ENCODE measurements at places on chromosomes 3 and 15. TPM values are rescaled to one million over a fixed set of nuclear protein-coding genes. Genes with fewer than 3 reads are reported as not detected.

DNA sequence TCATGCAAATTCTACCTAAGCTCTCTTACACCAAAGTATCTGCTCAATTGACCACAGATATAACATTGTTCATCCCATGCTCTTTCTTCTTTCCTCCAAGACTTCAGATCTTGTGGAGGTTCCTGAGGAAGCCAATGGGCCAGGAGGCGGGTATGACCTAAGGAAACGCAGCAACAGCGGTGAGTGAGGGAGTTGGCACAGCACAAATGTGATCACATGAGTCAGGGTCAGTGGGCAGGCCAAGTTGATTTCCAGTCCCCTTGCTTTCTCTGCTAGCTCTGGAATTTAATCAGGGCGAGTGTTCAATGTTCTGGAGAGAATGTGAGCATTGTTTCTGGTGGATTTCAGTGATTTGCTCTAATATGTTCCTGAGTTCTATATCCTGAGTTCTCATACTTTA is 112.7 kb downstream of the STAC start:
- DNase-seq, result no peak

DNA sequence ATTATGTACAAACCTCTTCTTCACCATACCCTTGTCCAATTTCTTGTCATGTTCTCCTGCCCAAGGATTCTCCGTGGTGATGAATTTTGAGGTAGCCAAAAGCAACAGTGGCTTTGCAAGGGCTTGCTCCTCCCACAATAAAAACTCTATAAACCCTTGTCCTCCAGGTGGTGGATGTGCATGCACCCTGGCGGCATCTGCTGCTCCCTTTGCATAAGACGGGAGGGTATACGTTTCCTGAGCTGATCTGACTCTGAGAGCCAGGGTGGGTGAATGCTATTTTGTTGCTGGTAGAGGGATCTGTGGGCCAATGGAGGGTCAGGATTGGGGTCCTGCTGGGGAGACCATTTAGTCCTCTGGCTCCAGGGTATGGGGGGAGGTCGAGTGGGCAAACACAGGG is 5.4 kb downstream of the DNAH1 start:
- DNase-seq, result no peak

DNA sequence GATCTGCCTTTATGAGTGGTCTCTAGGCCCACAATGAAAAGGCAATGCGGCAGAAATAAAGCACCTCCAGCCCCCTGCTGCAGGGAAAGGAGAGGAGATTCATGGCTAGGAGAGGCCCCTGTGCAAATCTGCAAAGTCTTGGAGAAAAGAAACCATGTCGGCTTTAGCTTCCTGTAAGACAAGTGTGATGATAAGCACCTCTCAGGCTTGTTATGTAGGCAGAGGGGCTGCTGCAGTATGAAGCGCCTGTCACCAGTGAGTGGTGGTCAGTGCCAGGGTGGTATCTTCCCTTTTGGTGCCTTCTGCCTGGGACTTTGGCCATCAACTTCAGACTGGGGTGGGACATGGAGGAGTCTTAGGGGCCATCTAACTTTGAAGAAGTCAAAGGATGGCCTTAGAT is 59.2 kb upstream of the ARHGEF3 start:
- no peak for DNase-seq

DNA sequence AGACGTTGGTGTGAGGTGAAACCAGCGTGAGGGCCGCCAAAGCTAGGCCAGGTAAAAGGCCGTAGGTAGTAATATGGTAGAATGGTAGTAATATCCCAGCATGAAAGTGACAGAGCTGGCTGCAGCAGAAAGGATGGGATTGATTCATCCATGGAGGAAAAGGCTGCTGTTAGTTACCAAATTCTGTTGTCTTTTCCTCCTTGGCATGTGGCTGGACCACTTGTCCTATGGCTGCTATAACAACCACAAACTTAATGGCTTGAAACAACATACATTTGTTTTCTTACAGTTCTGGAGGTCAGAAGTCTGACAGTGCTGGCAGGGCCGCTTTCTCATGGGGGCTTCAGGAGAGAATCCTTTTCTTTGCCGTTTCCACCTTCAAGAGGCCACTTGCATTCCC is 47.8 kb upstream of the CHST2 start:
- no peak for DNase-seq

DNA sequence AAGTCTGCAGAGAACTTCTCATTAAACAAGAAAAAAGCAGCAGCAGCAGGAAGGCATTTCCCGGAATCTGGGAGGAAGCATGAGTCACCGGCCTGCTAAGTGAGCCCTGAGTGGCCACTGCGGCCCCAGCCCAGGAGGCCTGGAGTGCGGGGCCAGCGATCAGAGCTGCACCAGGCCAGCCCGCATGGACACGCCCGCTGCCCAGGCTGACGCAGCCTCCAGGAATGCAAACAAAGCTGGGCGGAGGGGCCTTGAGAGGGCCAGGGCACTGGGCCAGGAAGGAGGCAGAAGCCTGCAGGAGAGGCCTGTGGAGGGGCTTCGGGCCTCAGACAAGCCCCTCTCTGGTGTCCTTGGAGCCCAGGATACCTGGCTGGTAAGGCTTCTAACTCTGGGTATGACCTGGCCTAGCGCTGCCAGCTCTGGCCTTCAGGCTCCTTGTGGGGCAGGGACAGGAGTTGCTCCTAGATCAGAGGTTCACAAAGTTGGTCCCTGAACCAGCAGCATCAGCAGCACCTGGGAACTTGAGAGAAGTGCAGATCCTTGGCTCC is 101.2 kb downstream of the SMAD6 start:
- DNase-seq, result peak; percentile 67

DNA sequence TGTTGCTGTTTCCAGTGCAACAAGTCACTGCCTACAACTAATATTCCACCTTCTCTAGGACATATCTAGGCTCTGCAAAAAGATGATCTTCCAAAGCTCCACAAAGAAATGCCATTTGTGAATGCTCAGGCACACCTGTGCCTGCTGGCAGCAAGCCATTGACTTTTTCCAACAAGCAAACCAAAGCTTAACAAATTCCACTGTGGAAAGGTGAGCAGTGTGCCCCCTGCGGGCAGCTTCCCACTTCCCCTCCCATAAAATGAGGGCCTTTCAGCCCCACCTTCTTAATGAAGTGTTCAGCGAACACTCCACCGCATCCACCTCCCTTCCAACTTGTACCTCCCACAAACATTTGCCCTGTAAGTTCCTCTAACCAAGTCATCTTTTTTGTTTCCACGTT is 157.5 kb upstream of the SLC24A5 start:
- DNase-seq, result no peak

DNA sequence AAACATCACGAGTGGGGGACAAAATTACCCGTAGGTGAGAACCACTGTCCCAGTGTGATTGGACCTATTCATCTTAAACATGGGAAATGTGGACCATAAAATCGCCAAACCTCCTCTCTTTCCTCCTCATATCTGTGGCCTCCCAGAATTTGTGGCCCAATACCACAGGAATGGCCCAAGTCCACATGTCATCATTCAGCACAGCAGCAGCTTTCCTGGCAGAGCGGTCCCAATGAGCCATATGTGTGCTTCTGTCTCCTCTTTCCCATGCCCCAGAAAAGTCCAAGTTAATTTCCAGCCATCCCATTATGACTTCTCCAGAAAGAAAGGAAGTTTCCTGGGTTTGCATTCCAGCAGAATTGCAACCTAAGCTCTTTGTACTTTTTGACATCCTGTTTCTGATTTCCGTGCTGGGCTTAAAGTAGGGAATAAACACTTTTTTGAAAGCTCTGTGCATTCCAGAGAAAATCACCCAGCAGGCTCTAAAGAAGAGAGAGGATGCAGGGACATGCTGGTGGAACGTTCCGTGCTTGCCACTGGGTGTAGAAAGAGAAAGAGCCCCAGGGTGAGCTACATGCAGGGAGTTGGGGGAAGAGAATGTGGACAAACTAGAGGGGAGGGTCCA is 259.4 kb upstream of the PROK2 start:
- DNase-seq, result no peak

GRCh38 chr3:127545216-127545615 is 45.3 kb downstream of the TPRA1 start:
- DNase-seq, result no peak

- DNase-seq, result peak; percentile 2
Measured at GRCh38 chr3:62559831-62560445, 186.6 kb upstream of the FEZF2 start.

GRCh38 chr15:57138349-57138788 is 219.9 kb downstream of the TCF12 start:
- DNase-seq, result no peak

Gene HYAL1
- polyA plus RNA-seq, result 2.2 TPM

Gene CTNNB1
- 308 TPM for polyA plus RNA-seq

Gene ABHD10
- polyA plus RNA-seq, result 27.6 TPM

Measured in muscle of arm (tissue), 14 donors.